ENCODE measurements at places on chromosomes 13 and 19.

GRCh38 chr13:94673851-94674250 lies 38.5 kb downstream of the SOX21 start:
- no peak for DNase-seq

DNA sequence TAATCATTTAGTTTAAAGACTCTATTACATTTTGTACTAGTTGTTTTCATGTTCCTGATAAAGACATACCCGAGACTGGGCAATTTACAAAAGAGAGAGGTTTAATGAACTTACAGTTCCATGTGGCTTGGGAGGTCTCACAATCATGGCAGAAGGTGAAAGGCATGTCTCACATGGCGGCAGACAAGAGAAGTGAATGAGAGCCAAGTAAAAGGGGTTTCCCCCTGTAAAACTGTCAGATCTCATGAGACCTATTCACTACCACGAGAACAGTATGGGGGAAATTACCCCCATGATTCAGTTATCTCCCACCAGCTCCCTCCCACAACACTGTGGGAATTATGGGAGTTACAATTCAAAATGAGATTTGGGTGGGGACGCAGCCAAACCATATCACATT lies 129.2 kb downstream of the PAN3 start:
- no peak for DNase-seq

GRCh38 chr13:97321616-97322321 lies 99.6 kb downstream of the MBNL2 start:
- DNase-seq: no peak

- DNase-seq: no peak
These were observed 346.4 kb downstream of the FGF9 start for GRCh38 chr13:22017226-22017625.
